Activated CD4-positive, alpha-beta T cell treated with anti-CD3 and anti-CD28 coated beads, Interleukin-2, amount 50 U/mL, for 48 hours (primary cell): ENCODE measurements at places on chromosomes 7 and 10.

- DNase-seq = no peak
These were observed 42.7 kb upstream of the SMARCD3 start for GRCh38 chr7:151291206-151291605.

DNA sequence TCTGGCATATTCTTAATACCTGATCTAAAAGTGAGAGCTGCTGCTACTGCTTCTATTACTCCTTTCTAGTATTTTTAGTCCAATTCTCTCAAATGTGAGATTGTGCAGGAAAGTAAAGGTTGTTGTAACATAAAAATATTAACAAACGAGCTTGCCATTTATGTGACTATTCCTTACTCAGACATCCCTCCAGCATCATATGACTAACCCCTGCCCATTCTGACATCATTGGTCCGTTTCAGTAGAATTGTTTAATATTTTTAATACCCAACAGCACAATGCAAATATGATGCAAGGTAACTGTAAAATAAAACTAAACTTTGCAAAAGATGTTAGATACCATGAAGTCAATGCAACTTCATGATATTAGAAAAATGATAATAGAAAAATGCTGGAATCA, 83.6 kb downstream of the CFAP58 start:
- no peak for DNase-seq

- no peak for DNase-seq
These were observed 345.0 kb upstream of the PCDH15 start for GRCh38 chr10:55146032-55146431.

GRCh38 chr10:126905776-126906703, 812 bp downstream of the DOCK1 start:
- no peak for DNase-seq

DNA sequence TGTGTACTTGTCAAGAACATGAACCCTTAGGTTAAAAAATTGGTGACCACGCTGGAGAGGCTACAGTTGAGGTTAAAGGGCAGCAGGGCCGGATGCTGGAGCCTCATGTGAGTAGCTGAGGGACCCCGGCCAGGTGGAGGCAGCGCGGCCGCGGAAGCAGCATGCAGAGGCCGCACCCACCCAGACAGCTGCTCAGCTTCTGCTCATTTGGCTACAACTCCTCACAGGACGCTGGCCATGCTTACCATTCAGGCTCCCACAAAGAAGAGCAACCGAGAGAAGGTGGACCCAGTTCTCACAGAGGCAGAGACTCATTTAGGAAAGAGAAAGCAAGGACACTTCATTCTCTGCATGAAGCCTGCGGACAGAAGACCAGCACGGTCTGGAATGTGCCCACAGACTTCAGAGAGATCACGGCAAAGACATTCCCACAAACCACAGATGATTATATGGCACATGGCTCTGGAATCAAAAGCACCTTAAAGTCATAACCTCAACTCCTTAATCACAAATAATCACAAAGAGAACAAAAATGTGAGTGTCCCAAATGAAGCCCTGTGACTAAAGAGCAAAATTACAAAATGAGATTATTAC, 94.4 kb downstream of the VOPP1 start:
- DNase-seq = no peak

GRCh38 chr7:29105191-29105590, 41.1 kb downstream of the CPVL start:
- no peak for DNase-seq

GRCh38 chr7:50270531-50271018, 33.9 kb upstream of the IKZF1 start:
- no peak for DNase-seq

- DNase-seq = no peak
These were observed 393 bp upstream of the ARHGAP19 start for GRCh38 chr10:97292862-97293198.

DNA sequence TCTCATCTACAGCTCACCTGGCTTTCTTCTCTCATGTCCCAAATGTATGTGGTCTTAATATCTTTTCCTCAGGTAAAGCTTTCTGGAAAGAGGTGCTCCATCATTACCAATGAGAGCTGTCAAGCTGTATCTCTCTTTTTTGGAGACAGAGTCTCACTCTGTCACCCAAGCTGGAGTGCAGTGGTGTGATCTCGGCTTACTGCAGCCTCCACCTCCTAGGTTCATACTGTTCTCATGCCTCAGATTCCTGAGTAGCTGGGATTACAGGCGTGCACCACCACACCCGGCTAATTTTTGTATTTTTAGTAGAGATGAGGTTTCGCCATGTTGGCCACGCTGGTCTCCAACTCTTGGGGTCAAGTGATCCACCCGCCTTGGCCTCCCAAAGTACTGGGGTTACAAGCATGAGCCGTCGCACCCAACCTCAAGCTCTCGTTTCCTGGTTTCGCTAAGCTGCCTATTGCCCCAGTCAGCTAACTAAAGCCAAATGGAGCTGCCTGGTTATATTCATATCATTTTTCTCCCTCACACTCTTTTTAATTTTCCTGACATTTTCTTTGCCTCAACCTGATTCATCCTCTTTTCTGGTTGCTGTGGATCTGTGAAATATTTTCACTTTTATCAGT, 60.5 kb downstream of the SUFU start:
- no peak for DNase-seq

DNA sequence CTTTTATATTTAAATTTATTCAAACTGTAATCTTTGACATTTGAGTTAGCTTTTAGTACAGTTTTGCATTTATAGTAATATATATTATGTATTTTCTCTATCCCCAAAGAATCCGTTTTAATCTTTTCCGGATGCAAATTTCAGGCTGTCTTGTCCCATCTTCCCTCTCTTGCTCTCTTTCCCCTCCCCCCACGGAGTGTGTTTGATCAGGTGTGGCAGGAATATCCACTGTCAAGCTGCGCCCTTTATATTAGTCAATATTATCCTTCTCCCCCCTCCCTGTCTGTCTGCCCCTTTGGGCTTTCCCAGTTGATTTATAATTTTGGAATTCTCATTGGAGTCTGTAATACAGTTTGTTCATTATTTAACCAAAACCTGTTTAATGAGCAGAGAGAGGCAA, 19.0 kb downstream of the GBF1 start:
- DNase-seq = no peak

DNA sequence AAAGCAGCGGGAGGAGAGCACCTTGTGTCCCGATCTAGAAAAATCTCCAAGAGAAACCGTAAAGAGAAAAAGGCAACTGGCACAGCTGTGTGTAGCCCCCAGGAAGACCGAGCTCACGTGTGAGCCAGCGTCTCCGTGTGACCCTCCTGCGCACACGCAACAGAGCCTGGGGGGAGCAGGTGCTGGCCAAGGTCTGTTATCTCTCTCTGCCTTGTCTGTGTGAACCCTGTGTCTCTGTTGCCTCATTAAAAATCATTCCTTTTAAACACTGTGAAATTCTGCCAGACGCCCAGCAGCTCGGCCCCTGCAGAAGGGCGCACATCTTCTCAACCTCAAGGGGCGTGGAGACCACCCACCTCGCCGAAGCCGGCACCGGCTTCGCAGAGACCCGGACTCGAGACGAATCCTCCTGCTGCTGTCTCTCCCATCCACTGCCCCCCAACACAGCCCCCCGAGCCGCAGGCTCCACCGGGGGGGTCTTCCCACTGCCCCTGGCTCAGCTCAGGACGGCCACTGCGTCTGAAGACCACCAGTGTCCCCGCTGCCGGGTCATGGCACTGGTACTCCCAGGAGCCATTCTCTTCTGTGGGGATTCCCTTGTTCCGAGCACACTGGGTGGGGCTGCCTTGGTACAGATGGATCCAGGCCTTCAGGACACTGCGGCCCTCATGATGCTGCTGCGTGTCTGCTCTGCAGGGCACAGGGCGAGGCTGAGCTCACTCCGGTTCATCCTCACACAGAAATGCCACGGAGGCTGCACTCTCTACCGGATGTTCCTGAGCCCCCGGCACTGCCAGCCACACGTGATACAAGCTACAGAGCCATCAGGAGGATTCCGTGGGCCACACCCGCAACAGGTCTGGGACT, 94.3 kb upstream of the DNAAF5 start:
- no peak for DNase-seq

DNA sequence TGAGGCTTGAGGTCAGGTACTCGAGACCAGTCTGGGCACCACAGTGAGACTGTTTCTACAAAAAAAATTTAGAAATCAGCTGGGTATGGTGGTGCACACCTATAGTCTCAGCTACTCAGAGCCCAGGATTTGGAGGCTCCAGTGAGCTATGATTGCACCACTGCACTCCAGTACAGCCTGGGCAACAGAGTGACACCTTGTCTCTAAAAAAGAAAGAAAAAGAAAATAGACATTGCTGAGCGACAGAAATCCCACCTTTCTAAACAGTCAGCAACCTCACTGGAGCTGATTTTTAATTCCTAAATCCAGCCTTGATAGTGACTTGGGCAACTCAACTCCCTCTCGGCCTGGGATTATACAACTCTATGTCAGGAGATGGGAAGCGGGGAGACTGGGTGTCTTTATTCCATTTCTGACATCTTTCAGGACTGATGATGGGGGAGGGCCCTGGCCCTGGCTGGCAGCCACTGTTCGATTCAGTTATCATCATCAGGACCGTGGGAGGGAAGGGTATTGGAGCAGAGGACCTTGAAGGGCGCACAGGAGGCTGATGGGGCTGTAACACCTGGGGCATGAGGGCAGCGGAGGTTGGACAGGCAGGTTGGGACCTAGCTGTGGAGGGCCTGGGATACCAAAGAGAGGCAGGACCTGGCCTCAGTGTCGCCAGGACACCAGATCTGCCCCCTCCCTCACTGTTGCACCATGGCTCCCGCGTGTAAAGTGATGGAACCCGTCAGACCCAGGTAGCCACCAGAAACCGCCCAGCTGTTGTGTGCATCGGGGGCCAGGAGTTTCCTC, 14.7 kb downstream of the HSPB1 start:
- DNase-seq = no peak

- no peak for DNase-seq
These were observed 888.5 kb upstream of the SORCS1 start for GRCh38 chr10:108052981-108053380.

DNA sequence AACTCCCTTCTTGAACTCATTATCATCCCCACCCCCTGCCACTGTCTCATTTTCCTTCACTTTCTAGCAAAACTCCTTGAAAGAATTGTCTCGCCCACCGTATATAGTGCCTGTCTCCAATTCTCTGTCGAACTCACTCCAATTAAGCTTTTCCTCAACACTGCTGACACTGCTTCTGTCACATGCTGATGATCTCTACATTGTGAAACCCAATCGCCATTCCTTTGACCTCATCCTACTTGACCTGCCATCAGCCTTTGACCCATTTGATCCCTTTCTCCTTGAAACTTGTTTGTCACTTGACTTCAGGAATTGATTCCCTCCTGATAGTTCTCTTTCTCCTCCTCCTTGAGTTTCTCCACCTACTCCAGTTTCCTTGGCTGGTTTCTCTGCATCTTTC, 54.8 kb downstream of the CCDC71L start:
- no peak for DNase-seq

- DNase-seq = no peak
These were observed 57.5 kb upstream of the FAM133B start for GRCh38 chr7:92647652-92648051.

DNA sequence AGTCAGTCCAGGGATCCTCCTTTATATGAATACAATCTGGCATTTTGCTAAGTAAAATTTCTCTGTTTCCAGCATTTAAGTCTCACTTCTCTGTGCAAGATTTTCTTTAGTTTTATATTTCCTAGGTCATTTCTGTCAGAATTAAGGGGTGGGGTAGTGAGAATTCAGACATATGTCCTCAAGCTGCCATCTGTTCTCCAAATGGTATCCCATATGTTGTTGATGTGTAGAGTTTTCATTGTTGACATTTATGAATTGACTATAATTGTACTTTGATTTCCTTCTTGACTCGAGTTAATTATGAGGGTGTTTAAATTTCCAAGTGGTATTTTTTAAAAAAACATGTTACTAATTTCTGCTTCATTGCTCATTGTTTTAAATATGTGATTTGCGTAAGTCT, 148.8 kb downstream of the NPSR1 start:
- no peak for DNase-seq

- DNase-seq = no peak
These were observed 162.4 kb downstream of the AGMO start for GRCh38 chr7:15399441-15399840.

DNA sequence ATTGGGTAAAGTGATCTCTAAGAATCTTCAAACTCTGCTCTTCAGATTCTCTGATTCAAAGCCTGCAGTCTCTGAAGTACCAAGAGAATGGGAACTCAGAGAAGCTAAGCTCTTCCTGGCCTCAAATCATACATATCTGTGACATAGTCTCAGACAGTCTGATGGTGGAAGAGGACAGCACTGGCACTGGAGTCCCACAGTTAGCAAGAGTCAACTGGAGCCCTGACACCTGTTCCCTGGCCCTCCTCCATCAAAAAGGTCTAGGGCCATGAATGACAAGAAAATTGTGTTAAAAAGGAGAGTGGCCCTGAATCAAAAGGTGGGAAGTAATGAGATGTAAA, 37.7 kb downstream of the PRSS2 start:
- DNase-seq = no peak

GRCh38 chr7:117338020-117338419, 15.2 kb upstream of the WNT2 start:
- DNase-seq = no peak

DNA sequence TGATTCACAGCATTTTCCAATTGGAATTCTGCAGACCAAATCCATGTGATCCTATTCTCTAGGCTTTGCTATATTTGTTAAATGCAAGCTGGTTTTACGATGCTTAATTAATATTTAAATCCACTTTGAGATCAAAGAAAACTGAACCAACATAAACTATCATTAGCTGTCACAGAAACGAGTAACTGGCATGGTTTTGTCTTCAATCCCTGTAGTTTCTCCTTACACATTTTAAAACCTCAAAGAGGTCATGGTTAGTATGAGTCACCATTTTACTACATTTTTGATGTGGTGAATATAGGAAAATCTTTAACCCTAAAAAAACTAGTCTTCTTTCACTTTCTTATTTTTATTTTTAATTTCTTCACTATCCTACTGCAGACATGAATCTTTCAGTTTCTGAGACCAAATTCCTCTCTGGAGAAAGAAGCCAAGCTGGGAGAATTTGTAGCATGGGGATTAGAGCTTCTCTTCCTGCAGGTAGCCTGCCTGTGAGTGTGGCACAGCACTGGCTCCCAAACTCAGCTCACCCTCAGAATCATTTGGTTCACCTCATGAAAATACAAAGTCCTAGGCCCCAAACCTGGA, 8.7 kb upstream of the LIPM start:
- no peak for DNase-seq

- peak; percentile 1 for DNase-seq
These were observed 228.8 kb downstream of the BMPER start for GRCh38 chr7:34133983-34134782.

DNA sequence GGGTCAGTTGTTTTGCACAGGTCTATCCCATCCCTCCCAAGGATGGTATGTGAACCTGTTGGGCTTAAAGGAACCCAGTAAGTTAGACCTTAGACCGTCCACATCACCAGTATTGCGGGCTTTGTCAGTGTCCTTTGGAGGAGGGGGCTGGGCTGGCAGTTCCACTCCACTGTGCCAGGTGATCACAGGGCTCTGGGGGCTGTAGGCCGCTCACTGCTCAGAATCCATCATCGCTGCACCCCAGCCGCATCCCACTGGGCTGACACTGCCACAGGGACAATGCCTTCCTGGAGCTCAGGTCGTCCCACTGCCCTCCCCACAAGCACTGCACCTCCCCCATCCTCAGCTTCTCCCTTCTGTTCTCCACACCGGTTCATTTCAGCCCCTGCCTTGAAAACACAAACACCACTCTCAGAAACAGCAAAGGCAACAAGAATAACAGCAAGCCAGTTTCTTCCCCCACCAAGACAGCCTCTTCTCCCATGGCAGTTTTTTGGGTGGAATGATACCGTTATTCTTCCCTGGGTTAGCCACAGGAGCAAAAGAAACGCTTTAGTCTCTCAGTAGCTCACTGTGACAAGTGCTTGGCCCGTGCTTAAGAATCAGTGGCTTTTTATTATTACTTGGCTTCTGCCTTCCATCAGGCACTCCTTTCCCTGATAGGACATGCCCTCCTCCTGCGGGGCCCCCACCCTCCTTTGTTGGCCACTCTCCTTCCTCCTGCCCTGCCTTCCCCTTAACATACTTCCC, 111.2 kb downstream of the GRK5 start:
- DNase-seq = no peak
